ENCODE measurements at places on chromosomes 6 and 20. TPM values are rescaled to one million over a fixed set of nuclear protein-coding genes. Genes with fewer than 3 reads are reported as not detected.

TBC1D22B gene
- 11.4 TPM for total RNA-seq

HLA-DQA1 gene
- not detected for total RNA-seq

GRCh38 chr6:16006681-16007080 is 122.2 kb upstream of the MYLIP start:
- no peaks in the 10 kb centered on the region for H3K36me3 ChIP-seq
- no peak overlapping the region for H3K4me3 ChIP-seq
- peaks cover 6% of the 10 kb centered on the region for H3K4me1 ChIP-seq
- H3K27me3 ChIP-seq, result peaks cover 3% of the 10 kb centered on the region
- no peak overlapping the region for H3K27ac ChIP-seq

DNA sequence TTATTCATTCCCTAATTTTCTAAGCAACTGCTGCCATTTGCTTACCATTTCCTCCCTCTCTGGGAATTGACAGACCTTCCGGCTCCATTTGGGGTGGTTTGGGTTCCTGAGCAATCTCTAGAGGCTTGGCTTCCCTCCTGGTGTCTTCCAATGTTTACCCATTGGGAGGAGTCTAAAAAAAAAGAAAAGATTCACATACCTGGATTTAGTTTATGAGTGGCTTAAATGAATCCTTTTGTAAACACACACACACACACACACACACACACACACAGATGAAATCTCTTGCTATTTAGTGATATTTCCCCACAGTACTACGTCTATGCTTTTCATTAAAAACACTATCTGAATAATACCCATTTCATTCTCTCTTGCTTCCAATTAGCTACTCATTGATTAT is 48.3 kb upstream of the TRAF3IP2 start:
- no peak overlapping the region for H3K4me3 ChIP-seq
- no peaks in the 10 kb centered on the region for H3K4me1 ChIP-seq
- DNase-seq, result no peak
- H3K27me3 ChIP-seq, result no peaks in the 10 kb centered on the region

GRCh38 chr6:87756858-87757257 is 54.8 kb upstream of the AKIRIN2 start:
- H3K4me1 ChIP-seq, result peaks cover 10% of the 10 kb centered on the region
- H3K36me3 ChIP-seq, result peaks cover 2% of the 10 kb centered on the region
- no peak overlapping the region for H3K27ac ChIP-seq
- no peak for DNase-seq
- no peak overlapping the region for H3K4me3 ChIP-seq

DNA sequence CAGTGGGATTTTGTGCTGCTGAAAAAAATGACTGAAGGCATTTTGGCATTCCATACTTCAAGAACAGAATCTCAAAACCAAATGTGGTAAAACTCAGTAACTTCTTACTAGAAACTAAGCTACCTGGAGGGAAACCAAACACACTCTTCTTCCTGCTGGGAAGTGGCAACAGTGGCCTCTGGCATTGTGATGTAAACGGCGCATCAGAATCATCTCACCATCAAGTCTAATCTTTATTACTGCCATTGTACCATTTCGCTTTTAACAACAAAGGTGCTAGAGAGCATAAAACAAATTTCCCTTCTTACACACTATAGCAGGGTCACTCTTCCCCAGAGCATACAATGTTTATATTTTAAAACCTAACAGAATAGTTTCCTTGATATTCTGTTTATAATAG is 101.6 kb upstream of the CEP162 start:
- H3K27me3 ChIP-seq, result peaks cover 4% of the 10 kb centered on the region
- H3K27ac ChIP-seq, result no peak overlapping the region
- no peak overlapping the region for H3K4me3 ChIP-seq
- no peak for DNase-seq
- no peaks in the 10 kb centered on the region for H3K4me1 ChIP-seq
- no peaks in the 10 kb centered on the region for H3K36me3 ChIP-seq

- no peaks in the 10 kb centered on the region for H3K27me3 ChIP-seq
- no peak overlapping the region for H3K27ac ChIP-seq
- H3K36me3 ChIP-seq, result no peaks in the 10 kb centered on the region
- H3K4me3 ChIP-seq, result no peak overlapping the region
Measured at GRCh38 chr6:14910692-14911547, 334.9 kb upstream of the JARID2 start.
